BJ (cell line): ENCODE measurements at places on chromosomes 3 and 15. TPM values are rescaled to one million over a fixed set of nuclear protein-coding genes. Genes with fewer than 3 reads are reported as not detected.

DNA sequence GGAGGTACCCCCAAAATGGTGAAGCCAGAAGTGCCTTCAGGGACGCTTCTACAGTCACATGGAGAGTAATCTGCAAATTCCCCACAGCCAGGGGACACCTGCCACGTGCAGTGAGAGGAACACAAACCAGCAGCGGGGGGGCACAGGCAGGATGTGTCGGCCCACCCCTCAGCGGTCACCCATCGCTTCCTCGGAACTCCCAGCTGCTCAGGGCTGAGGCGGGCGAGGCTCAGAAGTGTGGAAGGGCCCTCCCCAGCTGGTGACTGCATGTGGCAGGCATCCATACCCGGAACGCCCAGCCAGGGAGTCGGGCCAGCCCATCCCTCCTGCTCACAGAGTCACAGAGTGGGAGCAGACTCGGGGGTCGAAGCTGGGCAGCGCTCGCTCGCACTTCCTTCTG lies 63.7 kb downstream of the SLC12A8 start:
- no peak for DNase-seq

Gene SLC12A8
- 6.3 and 8.4 TPM in 2 replicates for polyA plus RNA-seq

GRCh38 chr3:151283907-151284461 lies 5.6 kb upstream of the P2RY14 start:
- DNase-seq: no peak

DNA sequence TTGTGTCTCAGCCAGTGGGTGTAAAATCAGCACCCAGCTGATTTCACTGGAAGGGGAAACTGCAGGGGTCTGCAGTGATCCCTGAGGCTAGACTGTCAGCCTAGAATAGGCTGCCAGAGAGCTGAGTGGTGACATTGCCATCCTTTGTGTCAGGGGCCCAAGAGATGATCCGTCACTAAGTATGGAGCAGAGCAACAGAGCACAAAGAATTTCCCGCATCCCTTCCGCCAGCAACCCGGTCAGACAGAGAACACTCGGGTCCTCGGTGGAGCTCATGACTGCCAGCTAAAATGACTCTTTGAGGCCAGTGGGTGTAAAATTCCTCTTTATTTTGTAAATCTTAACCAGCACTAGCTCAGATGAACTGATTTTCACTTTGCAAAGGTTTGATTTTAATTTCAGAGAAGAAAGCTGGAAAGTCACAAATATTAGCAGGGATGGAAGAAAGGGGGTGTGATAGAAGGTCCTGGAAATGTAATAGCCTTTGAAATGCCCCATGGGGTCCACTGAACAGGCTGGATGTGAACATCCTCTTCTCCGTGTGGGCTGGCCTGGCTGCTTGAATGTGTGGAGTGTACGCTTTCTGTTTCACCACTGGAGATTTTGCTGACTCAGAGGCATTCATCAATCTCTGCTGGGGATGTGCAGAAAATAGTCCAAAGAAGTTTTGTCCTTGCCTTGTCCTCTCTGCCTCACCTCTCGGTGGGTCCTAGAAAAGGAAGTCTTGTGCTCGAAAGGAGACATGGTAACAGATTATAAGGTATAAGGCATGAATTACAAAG lies 138.8 kb downstream of the SV2B start:
- DNase-seq: no peak

Gene LRRC49
- polyA plus RNA-seq: 6.2 and 8.6 TPM in 2 replicates

GRCh38 chr3:174270841-174271240 lies 588.3 kb upstream of the NAALADL2 start:
- DNase-seq: peak; percentile 51

DNA sequence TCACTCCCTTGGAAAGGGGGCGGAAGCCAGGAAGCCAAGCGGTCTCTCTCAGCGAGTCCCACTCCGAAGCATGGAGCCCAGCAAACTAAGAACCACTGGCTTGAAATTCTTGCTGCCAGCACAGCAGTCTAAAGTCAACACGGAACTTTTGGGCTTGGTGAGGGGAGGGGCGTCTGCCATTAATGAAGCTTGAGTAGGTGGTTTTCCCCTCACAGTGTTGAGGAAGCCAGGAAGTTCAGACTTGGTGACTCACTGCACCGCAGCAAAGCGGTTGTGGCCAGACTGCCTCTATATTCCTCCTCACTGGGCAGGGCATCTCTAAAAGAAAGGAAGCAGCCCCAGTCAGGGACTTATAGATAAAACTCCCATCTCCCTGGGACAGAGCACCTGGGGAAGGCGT lies 665.4 kb upstream of the CBLB start:
- no peak for DNase-seq

Gene PDZRN3
- polyA plus RNA-seq: 4.9 and 5.1 TPM in 2 replicates

DNA sequence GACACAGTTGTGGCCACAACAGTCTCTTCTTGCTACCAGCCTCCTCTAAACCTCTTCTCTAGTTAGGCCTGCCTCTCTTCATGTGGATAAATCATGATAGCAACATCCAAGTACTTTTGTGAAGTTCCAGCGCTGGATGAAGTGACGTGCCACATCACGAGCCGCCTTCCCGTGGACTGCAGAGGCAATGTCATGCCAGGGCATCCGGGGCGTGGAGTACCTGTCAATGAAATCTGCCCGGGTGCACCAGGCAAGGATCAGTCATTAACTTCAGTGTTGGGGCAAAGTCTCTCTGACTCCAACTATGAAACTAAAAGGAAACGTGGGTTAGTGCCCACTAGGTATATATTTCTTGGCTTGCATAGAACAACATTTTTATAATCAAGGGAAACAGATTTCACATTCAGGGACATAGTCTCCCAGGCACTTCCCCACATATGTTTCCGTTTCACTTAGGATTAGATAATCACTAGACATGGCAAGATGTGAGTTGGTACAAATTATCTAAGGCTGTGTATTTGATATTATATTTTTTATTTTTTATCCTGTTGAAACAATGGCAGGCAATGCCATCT lies 133.6 kb downstream of the PLD1 start:
- DNase-seq: no peak

GRCh38 chr3:37800022-37800551 lies 61.6 kb upstream of the CTDSPL start:
- DNase-seq: no peak

GRCh38 chr15:92068121-92068520 lies 214.6 kb downstream of the SLCO3A1 start:
- DNase-seq: no peak

GRCh38 chr15:91694831-91695210 lies 158.7 kb upstream of the SLCO3A1 start:
- DNase-seq: no peak

DNA sequence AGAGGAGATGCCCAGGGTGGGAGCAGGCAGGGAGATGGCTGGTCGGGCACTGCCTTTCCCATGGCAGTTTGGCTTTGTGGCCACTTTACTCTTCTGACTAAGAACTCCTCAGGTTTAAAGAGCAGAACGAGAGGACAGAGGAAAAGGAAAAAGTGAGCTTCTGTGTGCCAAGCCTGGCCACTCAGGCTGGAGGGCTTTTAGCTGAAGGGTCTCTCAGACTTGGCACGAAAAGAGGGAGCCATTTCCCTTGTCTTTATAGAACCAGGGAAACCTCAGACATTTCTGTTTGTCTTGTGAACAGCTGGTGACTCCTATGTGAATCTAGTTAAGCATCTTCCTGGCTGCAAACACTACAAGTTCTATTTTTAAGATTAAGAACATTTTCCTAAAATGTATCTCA lies 23.3 kb upstream of the PSMD6 start:
- no peak for DNase-seq

Gene BNC1
- 1.1 and 1.4 TPM in 2 replicates for polyA plus RNA-seq

Gene GP5
- 0.02 TPM in 1 of 2 replicates, not detected in the other for polyA plus RNA-seq

DNA sequence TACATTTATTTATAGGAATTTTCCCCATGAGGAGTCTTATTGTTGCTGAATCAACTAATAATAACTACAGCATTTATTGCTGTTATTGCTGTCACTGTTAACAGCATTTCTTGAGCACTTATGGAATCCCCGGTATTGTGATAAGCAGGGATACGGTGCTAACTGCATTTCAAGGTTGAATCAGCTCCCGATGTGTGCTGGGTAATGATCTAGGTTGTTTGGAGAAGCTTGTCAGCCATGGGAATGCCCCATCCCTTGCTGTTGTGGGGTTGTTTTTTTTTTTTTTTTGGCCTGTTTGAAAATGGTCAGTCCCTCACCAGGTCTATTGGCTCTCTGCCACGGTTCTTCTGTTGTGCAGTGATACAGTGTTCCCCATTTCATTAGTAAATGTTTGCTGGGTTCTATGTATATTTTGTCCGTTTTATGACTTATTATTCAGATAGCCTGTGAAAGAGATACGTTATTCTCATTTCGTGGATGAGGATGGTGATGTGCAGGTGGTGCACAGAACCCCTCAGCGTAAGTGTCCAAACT lies 48.5 kb downstream of the MED12L start:
- DNase-seq: no peak

DNA sequence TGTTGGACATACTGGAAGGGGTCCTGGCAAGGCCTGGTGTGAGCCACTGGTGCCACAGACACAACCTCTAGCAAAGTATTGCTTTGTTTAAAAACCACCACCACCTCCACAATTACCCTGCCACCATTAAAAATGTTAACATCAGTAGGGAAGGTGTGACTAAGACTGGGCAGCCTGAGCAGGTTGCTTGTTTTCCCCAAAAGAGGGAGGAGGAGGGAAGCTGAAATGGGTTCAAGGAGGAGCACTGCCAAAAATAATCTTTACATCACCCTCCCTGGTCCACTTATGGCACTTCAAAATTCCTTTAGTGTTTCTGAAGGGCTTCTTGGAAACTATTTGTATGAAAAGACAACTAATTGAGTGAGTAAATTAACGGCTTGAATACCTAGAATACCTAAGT lies 99.8 kb upstream of the FGF7 start:
- no peak for DNase-seq

Gene IL17RD
- 0.40 and 0.60 TPM in 2 replicates for polyA plus RNA-seq

Gene RETNLB
- not detected in 2 replicates for polyA plus RNA-seq

Gene LSAMP
- polyA plus RNA-seq: 1.5 and 2.7 TPM in 2 replicates

GRCh38 chr15:47861111-47861903 lies 144.0 kb downstream of the SEMA6D start:
- DNase-seq: no peak

DNA sequence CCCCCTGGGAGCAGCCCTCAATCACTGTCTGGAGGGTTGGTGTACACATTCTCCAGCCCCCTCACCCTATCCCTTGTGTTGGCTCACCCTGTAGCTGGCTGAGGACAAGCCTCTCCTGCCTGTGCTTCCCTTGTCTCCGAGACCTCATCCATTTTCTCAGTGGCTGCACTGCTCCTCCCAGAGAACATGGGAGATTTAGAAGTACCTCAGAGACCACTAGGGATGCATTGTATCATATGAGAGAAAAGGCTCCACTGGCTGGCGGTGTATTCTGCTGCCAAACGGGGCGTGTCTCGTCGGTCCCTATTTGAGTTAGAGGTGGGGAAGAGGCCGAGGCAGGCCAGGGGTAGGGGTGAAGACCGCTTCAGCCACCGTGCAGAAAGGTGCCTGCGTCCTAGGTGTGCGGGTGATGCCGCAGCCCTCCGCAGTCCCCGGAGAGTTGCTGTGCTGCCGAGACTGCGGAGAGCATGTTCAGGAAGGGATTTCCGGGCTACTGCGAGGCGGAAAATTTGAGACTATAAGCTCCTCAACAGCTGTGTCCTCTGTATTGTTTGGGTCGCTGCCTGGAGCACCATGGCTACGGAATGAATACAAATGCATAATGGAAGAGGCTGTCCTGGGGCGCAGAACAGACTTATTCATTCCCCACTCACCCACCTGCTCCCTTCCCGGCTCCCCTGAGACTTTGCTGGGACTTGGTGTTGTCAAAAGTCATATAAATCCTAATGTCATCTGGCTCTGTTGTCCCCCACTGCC lies 43.8 kb downstream of the SPSB4 start:
- DNase-seq: no peak

DNA sequence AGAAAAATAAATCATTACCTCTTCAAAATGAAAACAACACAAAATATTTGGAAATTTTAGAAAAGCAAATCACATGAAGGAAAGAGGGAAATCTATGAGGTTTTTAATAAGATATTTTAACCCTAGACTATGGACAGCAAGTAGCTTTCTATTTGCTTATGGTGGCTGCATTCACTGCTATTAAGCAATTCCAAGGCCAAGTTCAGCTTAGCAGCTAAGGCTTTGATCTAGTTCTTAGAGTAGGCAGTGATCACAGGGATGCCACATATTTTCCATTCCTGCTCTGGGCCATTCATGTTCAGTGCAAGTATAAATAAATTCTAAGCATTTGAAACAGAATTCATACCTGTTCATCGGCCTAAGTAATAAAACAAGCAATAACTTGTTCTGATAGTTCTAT lies 235.3 kb downstream of the CDIN1 start:
- DNase-seq: no peak

DNA sequence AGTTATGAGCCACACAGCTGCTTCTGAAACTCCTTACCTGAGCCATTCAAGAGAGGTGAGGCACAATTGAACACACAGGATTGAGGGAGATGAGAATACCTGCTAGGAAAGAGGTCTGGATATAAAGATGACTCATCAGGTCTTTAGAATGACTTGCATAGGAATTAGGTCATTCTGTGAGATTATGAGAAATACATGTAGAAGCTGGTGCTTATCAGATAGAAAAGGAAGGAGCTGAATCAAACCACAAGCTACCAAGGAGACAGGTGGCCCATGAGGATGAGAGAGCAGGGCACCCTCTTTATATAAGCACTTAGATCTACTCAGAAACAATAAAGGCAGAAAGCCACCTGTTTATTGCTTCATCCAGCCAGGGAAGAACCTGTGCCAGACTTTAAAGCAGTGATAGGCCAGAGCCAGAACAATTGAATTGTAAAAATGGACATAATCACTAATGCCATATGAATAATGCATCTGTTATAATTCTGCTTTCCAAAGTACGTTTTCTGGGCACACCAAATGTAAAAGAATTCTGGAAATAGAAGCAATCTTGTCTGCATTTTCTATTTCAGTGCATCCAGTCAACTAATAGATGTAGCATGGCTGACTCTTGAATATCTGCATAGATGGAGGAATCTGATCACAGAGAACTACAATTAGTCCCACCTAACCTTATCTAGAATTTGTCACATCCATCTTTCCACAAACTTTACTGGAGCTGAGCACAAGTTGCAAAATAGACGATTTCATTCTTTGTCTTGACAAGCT lies 74.9 kb downstream of the PIK3R4 start:
- no peak for DNase-seq

DNA sequence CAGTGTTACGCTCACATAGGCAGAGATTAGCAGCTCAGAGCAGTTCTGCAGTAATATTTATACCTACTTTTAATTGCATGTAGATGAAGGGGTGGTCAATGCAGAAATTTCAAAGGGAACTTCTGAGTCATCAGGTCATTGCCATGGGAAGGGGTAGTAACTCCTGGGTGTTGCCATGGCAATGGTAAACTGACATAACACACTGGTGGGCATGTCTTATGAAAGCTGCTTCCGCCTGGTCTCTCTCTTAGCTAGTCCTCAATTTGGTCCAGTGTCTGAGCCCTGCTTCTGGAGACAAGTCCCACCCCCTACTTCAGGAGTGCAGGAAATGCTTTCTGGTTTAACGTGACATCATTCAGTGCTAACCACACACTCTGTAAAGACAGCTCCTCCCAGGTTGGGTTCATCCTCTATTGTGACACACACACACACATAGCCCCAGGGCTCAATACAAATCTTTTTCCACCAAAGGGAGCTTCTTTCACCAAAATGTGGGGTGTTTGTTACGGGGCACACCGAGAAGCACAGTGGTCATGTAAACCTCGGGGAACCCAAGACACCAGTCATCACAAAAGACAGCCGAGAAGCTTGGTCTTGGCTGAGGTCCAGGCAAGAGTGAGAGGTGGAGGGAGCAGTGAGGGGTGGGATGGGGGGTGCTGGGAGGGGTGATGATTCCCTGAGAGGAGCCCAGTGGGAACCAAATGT lies 74.5 kb downstream of the TLE3 start:
- peak; percentile 52 for DNase-seq

Gene GPR176
- 241 and 319 TPM in 2 replicates for polyA plus RNA-seq

GRCh38 chr15:40825661-40826422 lies 2.7 kb downstream of the PPP1R14D start:
- DNase-seq: no peak

- DNase-seq: no peak
Measured at GRCh38 chr3:62451211-62451887, 78.0 kb upstream of the FEZF2 start.
